ENCODE measurements at places on chromosomes 1 and 21.

DNA sequence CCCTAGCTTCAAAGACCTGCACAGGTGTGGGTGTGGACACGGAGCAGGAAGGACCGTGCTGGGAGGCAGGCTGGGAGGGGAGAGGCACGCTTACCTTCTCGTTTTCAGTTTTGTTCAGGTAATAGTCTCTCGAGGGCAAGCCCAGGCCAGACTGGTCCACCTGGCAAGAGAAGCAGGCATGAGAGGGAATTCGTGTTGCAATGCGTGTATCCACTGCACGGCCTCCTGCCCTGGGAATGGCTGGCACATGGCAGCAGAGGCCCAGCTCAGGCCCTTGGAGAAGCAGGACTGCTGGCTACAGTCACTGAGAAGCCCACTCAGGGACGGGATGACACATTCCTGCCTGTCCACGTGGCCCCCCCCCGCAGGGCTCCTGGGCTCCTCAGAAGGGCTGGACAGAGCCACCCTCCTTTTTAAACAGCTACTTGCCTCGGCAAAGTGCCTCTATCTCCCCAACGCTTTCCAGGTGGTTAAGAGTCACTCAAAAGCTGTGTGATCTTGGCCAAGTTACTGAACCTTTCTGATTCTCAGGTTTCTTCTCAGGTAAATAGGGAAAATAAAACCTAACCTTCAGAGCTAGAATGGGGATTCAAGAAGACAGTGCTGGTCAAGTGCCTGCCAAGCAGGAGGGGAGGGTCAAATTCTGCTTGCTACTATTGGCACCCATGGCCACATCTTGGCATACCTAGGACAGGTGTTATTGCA, 32.7 kb downstream of the ECE1 start:
- DNase-seq, result no peak

GRCh38 chr1:26799479-26800142, 11.9 kb downstream of the PIGV start:
- DNase-seq, result no peak

DNA sequence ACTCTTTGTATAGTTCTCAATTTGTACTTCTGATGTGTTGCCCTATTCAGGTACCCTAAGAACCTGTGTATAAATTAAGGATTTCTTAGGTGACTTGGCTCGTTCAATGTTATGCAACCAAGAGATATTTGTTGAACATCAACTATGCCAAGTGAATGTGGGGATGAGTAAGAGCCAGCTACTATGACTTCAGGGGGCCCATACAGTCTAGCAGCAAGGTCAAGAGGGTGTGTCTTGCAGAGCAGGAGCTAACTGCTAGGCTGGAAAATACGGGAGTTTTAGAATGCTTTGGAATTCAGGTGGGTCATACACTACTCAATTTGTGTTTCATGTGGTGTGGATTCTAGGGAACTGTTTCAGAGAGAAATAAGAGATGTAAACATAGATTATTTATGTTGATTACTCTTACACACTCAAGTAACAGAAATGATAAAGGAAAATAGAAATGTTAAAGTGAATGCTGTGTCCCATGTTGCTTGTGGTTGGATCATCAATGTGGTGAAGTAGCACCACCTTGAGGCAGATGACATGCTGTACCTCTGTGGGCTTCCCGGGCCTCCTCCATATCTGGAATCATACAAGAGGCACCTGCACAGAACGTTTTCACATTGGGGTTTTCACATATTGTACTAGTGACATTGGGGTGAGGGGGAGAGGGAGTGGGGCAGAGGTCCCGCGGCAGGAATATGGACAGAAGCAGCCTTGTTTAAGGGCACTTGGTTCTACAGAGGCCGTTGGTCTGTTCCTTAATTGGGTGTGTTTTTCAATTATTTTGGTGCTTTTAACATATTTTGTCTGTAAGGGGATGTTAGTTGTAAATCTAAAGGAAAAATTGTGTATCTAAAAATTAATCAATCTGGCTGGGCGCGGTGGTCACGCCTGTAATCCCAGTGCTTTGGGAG, 12.4 kb downstream of the ARPC5 start:
- DNase-seq, result peak; percentile 54

DNA sequence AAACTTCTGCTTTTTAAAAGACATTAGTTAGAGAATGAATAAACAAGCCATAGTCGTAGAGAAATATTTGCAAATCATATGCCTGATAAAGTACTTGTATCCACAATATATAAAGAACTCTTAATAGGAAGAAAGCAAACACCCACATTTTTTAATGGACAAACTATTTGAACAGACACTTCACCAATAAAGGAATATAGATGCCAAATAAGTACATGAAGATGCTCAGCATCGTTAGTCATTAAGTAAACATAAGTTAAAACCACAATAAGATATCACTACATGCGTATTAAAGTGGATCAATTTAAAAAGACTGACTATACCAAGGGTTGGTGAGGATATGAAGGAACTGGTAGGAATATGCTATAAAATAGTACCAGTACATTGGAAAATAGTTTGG, 142.3 kb upstream of the ZC3H11B start:
- no peak for DNase-seq

DNA sequence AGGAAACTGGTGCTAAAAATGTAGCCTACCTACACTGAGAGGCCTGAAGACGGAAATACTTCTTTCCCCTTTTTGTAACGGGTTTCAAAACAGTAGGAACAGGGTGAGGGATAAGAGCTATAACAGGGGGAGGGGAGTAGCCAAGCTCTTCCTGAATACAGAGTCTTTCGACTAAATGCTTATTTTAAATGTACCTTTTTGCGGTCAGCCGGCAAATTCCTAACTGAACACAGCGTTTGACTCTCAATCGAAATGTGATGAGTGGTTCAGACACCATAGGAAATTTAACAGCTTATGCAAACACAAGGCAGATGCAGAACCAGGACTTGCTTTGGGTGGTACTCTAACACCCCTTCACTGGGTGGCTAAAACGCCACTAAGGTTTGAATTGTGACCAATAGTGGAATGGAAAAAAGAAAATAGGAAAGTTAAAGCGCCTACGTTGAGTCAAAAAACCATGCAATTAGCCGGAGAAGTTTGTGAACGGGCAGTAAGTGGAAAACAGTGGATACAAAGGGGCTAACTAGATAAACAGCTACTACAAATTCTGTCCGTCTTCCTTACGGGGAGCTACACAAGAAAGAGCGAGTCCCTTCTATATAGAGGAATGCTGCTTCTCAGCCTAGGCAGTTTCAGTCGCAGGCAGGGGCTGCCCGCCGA, 1.7 kb downstream of the EGLN1 start:
- DNase-seq, result no peak

GRCh38 chr1:8266436-8267165, 51.3 kb upstream of the SLC45A1 start:
- no peak for DNase-seq

DNA sequence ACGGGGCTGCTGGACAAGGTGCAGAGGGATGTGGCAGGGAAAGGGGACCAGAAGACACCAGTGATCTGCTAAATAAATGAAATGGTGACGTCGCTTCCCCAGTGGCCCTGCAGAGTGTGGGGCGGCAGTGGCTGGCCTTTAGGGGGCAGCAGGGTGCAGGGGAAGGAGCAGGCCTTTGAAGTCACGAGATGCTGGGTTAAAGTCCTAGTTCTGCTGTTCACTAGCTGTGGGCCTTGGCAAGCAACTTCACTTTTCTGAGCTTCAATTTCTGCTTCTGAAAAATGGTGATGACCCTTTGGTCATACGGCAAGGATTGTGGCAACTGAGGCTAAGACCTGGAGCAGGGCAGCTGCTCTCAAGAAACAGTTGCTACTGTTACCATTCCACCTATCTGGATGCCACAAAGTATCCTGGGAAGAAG, 9.2 kb upstream of the GALE start:
- peak; percentile 70 for DNase-seq

GRCh38 chr1:203264052-203264501, 34.6 kb upstream of the CHIT1 start:
- no peak for DNase-seq

- DNase-seq, result no peak
Observed at GRCh38 chr1:154206196-154206595, at the start of gene CFAP141. TSS of gene CFAP141 (minus strand) at chr1:154206333. CDS start at chr1:154206307, 26 bp downstream.

GRCh38 chr21:39707316-39707715, 37.7 kb upstream of the IGSF5 start:
- no peak for DNase-seq

DNA sequence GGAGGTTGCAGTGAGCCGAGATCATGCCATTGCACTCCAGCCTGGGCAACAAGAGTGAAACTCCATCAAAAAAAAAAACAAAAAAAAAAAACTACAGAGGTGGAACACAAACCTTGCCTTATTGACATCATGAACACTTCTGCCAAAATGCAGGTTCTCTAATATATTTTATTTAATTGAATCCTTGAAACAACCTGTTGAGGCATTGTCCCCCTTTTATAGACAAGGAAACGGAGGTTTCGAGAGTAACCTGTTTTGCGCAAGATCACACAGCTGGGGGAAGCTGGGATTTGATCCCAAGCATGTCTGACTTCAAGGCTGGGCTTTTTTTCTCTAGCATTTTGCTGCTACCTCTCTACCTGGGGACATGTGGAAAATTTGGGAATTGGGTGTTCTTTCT, 2.8 kb downstream of the SZRD1 start:
- no peak for DNase-seq

GRCh38 chr1:215957663-215958062, 390.6 kb downstream of the KCTD3 start:
- no peak for DNase-seq

DNA sequence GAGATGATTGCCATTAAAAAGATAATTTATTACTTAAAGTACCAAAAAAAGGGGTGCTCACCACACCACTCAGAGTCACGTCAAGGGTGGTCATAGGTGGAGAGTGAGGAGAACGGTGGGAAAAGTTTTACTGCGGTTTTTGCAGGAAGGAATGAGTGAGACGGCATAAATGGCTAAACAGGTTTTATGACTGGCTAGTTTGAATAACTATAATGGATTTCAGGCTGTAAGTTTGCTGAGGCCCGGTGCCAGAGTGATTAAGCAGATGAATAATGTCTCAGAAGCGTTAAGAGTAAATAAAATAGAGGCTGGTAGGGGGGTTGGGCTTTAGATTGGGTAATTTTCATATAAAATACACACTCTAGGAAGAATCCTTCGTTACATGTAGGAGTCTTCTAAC, 1337.8 kb downstream of the AMY1C start:
- DNase-seq, result no peak

All from SK-N-DZ (cell line).